Activated naive CD8-positive, alpha-beta T cell treated with anti-CD3 and anti-CD28 coated beads for 36 hours (primary cell): ENCODE measurements at places on chromosomes 3 and 15. TPM values are rescaled to one million over a fixed set of nuclear protein-coding genes. Genes with fewer than 3 reads are reported as not detected.

DAZL gene
- total RNA-seq = not detected

GRCh38 chr3:196428041-196428440 is 4.2 kb downstream of the UBXN7 start:
- DNase-seq = no peak

DNA sequence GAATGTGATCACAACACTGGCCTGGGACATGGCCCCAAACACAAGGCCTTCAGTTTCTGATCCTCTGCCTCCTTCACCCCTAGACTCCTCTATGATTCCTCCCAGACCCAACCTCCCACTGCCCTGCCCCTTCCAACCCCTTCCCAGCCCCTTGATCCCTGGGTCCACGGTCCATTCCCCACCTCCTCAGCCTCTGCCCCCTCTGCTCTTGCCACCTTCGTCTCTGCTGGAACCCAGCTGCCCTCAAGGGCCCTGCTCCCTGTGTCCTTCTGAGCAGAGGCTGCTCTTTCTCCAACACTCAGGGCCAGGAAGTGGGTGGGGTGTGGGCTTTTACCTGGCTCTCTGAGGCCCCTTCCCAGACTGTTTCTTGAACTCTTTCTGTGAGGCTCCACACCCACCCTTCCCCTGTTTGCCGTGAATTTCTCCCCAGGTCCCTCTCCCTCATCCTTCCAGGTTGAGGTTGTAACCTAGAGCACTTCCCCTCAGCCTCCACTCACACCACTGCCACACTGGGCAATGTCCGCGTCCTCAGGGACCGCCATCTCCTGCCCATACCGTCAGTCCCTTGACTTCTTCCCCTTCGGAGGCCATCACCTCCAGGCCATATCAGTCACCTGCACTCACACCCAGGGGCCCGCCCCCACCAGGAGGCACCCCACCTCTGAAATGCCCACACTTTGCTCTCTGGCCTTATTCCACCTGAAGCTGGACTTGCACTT is 18.7 kb upstream of the SLCO2A1 start:
- no peak for DNase-seq

DNA sequence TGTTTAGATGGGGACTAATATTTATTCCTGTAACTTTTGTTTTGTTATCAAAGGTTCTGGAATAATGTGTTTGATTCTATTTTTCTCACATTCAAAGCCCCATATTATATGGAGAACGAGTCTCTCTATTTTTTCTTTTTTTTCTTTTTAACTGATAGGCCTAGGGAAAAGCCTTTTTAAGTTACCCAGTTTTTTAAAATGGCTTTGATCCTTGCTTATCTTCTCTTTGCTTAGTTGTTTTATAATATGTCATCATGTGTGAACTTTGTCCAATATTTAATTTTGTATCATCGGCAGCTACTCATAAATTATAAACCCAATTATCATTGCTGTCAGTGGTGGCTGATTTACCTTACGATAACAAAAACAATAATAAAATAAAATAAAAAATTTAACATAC is 610.3 kb upstream of the BCHE start:
- DNase-seq = no peak

DNA sequence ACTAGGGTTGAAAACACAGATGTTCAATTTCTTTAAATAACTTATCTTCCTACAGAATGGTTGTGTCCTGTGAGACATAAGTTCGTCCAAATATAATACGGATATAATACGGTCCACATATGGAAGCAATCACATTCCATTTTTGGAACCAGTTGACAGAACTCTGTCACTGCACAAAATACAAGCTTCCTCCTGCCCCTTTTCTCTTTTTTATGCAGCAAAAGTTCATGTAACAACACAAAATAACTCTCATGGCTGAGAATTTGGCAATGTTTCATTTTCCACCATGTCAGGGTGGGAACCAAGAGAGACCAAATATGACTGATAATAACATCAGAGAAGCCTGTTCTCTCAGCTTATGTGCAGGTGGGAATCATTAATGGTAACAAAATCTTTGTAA is 158.1 kb upstream of the ZNF385D start:
- no peak for DNase-seq
